ENCODE measurements at places on chromosomes 2 and 18.

DNA sequence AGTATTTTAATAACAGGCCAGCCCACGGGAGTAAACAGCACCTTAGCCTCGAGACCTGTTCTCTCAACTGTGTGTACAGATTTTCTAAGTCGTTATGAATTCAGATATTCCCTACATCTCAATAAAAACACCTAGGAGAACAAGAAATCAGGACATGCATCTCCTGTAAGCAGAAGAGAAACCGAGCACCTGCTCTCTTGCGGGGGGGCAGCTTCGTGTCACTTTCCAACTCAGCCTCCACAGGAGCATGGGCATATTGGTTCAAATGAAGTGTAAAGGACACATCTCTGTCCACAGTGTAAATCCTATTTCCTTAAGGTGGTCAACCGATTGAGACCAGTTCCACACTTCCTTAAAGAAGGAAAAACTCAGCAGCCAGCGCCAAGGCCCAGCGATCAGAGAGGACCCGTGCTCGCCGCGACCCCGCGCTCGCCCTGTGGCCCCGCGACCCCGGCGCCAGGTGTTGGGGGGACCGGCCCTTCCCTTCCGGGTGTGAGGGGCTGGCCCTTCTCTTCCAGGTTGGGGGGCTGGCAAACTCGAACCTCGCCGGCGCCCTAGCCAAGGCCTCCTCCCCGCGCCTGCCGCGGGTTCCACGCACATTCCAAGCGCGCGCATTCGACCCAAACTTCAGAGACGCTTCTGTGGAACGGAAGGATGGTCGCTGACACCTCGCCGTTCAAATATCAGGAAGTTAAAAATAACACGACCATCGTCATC lies 652 bp downstream of the SH3YL1 start:
- no peak for DNase-seq

GRCh38 chr2:46562451-46562840 lies 83.1 kb downstream of the TMEM247 start:
- no peak for DNase-seq

DNA sequence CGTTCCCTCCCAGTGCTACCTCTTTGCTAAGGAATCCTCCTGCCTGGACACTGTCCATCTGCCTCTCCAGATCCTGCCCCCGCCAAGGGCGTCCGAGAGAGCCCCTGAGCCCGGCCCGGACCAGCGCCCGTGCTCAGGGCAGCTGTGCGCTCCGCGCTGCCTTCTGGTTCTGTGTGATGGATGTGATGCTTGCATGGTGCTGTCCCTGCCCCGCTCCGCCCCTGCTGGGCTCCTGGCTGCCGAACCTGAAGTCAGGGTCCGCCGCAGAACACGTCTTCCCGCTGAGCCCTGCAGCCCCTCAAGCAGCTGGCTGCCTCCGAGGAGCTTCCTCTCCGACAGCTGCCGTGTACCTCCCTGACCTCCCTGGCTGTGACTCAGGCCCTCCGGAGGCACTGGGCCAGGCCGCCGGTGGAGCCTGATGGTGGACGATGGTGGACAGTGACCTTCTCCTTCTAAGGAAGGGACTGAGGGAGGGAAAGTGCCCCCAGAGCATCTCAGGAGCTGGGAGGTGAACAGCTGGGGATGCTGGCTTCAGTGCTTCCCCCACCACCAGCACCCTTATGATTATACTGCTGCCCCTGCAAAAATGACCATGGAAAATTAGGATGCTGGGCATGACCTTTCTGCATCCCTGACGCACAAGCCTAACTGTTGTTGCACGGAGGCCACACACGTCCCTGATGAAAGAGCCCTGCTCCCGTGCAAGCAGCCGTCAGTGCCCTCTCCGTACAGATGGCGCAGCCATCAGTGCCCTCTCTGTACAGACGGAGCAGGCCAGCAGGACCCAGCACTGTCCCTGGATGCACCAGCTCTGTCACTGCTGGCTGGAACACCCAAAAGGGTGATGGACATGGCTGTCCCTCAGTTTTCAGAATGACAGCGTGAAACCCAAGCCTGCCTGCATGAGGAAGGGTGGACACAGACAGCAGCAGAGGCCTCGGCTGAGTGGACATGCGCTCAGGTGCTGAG lies 99.3 kb downstream of the TPO start:
- DNase-seq = no peak

DNA sequence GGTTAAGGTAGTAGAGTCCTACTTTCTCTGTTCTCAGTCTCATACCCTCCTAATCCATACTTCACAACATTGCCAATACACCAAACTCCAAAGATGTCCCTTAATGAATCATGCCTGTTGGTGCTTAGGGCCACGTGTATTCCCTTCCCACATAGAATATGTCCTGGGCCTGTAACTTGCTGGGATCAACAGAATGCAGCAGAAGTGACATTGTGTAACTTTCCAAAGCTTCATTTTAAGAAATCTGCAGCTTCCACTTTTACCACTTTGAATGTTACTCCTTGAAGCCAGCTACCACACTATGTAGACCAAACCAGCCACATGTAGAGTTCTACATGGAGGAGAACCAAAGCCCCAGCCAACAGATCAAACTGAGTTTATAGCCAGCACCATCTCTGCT lies 58.5 kb upstream of the ARHGAP15 start:
- DNase-seq = no peak

DNA sequence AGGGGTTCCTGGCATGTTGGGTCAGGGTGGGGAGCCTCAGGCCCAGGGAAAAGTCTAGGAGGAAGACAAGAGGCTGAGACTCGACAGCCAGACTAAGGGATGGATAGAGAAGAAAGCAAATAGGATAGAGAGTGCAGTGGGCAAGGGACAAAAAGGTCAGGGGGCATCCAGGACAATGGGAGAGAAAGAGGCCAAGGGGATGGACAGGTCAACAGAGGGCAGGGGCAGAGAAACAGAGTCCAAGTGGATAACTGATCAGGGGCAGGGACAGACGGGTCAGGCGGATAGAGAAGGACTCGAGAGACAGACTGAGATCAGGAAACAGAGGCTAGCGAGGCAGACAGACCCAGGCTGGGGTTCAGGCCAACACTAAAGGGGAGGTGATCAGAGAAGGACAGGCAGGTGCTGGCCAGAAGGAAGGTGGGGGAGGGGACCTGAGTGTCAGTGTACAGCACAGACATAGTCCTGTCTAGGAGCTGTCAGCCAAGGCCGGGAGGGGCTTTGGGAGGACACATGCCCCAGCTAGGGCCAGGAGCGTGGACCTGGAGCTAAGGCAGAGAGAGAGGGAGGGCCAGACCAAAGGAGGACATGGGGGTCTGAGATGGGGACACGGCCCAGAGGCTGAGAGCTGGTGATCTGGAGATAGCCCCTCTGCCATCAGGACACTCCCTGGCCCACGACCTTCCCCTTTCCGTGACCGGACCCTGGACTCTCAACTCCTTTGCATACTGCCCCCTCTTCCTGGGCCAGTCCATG lies 12.2 kb downstream of the ASIC4 start:
- no peak for DNase-seq

DNA sequence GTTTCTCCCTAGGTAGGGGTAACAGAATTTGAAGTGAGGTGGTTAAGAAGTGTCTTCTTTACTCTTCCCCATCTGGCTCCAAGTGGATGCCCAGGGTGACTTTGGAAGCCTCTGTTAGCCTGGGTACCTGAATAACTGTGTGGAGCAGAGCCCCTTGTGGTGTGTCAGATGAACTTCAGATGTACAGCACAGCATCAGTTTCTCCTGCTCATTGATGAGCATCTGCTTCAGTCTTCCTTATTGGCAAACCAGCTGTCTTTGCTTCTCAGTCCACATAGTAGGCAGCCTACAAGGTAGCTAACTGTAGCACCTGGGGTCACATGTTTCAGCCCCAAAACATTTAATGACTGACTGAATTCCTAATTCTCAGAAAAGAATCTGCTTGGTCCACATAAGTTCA lies 56.2 kb upstream of the ATP8B1 start:
- DNase-seq = peak; percentile 53

DNA sequence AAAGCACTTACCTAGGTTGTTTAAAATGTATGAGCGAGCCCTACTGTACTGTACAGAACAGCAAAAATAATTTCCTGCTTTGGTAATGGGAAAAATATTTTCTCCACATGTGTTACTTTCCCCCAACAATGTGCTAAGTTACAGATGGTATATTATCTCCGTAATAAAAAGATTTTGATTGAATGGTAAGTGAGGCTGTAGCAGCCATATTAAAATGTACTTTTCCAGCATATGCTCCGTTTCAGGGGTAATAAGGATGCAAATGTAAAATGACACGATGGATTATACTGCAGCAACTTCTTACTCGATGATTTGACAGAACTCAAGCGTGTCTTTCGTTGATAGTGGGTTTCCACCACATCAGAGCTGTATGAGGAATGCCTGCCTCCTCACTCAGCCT lies 50.5 kb downstream of the OSBPL6 start:
- DNase-seq = no peak

- DNase-seq = no peak
These were observed 231.7 kb downstream of the FSIP2 start for GRCh38 chr2:185970148-185970852.

DNA sequence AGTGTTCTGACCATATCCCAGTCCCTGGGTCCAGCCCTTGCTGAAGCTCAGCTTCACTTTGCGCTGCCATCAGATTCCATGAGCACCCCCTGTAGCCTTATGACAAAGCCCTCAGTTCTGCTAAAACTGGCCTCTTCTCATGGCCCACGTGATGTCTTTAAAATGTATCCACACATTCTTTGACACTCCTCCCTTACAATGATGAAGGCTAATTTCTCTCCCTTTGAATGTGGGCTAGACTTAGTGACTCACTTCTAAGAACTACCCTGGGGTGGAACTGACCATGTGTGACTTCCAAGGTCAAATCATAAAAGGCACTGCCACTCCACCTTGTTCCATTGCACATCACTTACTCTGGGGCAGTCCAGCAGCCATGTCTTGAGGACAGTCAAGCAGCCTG lies 45.4 kb upstream of the GORASP2 start:
- DNase-seq = no peak

DNA sequence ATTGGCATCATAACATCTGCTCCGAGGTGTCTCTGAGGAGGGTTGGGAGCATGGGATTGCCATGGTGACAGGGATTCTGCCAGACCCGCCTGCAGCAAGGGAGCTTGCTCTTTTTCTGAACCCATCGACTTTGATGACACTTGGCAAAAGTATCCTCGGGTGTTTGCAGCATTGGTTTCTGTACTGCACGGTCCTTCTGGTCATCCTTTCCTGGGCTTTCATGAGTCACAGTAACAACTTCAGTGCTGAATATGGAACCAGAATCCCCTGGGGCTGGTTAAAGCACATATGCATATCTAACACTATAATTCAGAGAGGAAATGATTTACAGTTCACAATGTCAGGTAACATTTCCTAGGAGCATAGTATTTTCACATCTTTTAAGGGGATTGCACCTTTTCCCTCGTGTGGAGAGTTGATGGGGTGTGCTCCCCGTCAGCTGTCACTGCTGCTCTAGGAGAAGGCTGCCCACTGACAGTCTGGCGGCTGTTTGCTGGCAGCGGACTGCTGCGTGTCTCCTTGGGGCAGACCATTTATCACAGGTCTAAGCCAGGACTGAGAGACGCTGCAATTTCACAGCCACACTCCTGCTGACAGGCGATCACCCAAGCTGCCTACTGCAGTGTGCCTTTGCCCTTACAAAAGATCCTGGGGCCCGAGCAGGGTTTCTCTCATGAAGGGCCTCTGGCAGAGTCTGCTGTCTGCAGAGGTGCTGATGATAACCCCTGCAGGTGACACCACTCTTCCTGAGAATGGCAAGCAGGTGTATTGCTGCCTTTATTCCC lies 425.3 kb downstream of the THSD7B start:
- no peak for DNase-seq

GRCh38 chr2:187654535-187654934 lies 100.3 kb upstream of the TFPI start:
- peak; percentile 97 for DNase-seq

DNA sequence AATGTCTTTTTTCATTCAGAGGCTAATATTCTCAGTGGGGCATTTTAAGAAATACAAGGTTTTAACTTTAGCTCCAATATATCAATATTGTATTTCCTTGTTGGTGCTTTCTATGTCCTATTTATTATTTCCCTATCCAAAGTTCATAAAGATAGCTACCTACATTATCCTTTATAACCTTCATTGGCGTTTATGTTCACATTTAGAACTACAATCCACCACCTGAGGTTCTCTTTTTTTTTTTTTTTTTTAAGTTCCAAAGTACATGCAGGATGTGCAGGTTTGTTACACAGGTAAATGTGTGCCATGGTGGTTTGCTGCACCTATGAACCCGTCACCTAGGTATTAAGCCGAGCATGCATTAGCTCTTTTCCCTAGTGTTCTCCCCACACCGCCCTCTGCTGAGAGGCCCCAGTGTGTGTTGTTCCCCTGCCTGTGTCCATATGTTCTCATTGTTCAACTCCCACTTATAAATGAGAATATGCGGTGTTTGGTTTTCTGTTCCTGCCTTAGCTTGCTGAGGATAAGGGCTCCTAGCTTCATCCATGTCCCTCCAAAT lies 694.6 kb downstream of the SUCLG1 start:
- no peak for DNase-seq

DNA sequence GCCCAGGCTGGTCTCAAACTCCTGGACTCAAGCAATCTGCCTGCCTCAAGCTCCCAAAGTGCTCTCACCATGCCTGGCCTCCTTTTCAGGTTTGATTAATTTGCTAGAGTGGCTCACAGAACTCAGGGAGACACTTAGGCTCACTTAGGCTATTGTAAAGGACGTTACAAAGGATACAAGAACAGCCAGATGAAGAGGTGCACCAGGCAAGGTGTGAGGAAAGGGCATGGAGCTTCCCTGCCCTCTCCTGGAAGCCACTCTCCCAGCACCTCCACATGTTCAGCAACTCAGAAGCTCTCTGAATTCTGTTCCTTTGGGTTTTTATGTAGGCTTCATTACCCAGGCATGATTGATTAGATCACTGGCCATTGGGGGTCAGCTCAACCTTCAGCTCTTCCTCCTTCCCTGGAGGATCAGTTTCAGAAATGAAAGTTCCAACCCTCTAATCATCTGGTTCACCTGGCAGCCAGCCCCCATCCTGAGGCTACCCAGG lies 78.7 kb upstream of the RGPD5 start:
- DNase-seq = no peak

GRCh38 chr2:200679535-200679934 lies 93.7 kb downstream of the AOX1 start:
- DNase-seq = no peak

- no peak for DNase-seq
These were observed 96.0 kb upstream of the RIOK3 start for GRCh38 chr18:23356915-23357601.

DNA sequence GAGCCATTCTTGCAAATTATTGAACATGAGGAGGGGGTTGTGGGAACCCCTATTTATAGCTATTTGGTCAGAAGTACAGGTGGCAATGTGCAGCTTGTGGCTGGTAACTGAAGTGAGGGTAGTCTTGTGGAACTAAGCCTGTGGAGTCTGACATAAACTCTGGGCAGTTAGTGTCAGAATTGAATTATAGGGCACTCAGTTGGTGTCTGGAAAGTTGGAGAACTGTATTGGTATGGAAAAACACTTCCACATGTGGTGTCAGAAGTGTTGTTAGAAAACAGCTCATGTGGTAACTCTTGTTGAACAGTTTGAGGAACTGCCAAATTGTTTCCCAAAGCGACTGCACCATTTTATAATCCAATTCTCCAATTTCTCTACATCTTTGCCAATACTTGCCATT lies 7.5 kb downstream of the RALBP1 start:
- DNase-seq = no peak
